ENCODE measurements at places on chromosomes 3 and 15.

DNA sequence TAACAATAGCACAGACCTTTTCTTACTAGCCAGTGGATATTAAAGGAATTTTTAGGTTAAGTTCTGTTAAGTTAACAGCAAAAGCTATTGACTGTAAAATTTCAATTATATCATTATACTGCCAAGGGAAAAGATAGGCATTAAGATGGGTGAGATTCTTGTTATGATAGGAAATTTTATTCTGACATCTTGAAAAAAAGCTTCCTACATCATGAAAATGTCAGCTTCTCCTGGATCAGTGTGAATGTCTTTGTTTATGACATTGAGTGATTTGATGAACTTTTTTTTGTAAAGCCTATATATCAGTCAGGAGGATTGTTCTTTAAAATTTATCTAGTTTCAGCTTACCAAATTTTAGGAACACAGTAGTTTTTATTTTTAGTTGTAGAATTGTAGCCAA lies 47.4 kb upstream of the SLITRK3 start:
- DNase-seq: no peak

- no peak for DNase-seq
Observed at GRCh38 chr3:51988286-51989146, 5.2 kb downstream of the ACY1 start.

DNA sequence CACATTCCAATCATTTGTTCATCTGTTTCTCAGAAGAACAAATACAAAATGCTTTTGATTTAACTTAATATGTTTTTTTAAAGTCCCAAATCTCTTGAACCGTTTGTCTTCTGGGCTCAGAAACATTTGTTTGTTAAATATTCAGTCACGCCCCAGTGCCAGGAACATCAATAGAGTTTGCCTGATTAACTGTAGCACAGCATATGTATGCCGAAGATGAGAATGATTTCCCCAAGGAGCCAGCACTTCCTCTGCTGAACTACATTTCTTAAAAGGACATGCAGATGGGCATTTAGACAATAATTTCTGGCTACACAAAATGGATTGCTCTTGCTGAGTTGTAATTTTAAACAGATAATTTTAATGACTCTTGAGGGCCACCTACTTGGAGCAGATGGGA lies 191.6 kb upstream of the FAM3D start:
- DNase-seq: no peak

GRCh38 chr15:33277689-33278088 lies 33.1 kb upstream of the RYR3 start:
- no peak for DNase-seq

GRCh38 chr3:18681818-18682345 lies 256.7 kb upstream of the SATB1 start:
- DNase-seq: no peak

DNA sequence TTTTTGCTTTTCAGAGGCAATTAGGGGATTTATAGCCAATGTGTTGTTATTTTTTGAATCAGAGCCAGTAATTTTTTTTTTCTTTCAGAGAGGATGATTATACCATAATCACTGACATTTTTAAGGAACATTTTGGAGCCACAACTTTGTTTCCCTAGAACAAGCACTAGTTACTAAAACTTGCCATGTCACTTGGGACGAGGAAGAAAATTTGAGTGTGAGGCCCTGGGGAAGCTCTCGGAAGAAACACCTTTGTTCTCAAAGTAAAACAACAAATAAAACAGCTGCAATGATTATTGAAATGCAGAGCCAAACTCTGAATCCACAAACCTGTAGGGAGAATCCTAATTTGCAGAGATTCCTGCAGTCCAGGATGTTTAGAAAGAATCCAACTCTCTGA lies 69.7 kb downstream of the PDZRN3 start:
- no peak for DNase-seq

- no peak for DNase-seq
Observed at GRCh38 chr15:92909136-92909781, 9.1 kb downstream of the CHD2 start.

DNA sequence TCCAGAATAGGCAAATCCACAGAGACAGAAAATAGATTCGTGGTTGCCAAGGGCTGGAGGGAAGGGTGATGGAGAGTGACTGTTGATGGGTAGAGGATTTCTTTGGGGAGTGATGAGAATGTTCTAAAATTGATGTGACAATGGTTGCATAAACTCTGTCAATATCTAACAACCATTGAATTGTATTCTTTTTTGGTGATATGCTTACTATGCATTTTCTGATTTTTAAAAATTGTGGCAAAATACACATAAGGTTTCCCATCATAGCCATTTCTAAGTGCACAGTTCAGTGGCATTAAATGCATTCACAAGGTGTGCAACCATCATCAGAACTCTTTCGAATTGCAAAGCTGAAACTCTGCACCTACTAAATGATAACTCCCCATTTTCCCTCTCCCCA lies 44.2 kb upstream of the C3orf70 start:
- no peak for DNase-seq

Measured in stimulated activated CD4-positive, alpha-beta T cell treated with anti-CD3 and anti-CD28 coated beads, Interleukin-12 subunit alpha, Interleukin-12 subunit beta, amount 100 ng/mL, for 4 hours (primary cell).